ENCODE measurements at places on chromosomes 7 and 10.
A peak's percentile ranks its signal among the peaks of the same experiment; 100 is the strongest.

GRCh38 chr7:78677391-78677790, 776.1 kb downstream of the MAGI2 start:
- no peak for DNase-seq

DNA sequence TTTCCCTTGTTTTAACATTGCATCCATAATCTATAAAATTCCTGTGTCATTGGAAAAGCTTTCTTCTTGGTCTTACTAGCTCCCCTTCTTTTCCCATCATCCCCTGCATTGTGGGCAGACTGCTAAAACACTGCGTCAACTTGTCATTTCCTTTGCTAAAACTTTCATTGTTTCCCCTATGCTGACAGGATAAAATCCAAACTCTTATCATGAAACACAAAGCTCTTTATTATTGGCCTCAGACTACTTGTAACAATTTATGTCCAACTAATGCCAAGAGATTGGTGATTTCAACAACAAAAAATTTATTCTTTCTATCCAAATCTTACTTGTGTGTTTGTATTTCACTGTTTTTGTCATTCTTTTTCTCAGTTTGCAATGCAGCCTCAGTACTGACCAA, 339.1 kb downstream of the HGF start:
- no peak for DNase-seq

DNA sequence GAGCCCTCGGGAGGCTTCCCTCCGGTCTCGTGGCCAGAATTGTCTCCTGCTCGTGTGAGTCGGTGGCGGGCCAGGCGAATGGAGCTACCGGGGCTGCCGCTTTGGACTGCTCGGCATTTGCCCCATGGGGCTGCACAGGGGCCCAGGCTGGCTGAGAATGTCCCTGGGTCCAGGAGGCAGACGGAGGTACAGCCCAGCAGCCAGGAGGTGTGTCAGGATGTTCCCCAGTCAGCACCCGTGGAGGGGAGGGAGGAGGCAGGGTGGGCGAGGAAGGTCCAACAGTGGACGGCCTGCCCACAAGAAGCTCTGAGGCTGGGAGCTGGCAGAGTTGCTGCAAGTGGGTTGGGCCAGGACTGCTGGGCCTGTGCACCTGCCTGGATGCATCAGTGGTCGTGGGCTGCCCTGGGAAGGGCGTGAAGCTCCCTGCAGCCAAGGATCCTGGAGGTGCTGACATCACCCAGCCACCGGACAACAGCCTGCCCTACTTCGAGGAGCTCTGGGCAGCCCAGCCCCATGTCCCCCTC, 46.4 kb downstream of the PDGFA start:
- DNase-seq: no peak

DNA sequence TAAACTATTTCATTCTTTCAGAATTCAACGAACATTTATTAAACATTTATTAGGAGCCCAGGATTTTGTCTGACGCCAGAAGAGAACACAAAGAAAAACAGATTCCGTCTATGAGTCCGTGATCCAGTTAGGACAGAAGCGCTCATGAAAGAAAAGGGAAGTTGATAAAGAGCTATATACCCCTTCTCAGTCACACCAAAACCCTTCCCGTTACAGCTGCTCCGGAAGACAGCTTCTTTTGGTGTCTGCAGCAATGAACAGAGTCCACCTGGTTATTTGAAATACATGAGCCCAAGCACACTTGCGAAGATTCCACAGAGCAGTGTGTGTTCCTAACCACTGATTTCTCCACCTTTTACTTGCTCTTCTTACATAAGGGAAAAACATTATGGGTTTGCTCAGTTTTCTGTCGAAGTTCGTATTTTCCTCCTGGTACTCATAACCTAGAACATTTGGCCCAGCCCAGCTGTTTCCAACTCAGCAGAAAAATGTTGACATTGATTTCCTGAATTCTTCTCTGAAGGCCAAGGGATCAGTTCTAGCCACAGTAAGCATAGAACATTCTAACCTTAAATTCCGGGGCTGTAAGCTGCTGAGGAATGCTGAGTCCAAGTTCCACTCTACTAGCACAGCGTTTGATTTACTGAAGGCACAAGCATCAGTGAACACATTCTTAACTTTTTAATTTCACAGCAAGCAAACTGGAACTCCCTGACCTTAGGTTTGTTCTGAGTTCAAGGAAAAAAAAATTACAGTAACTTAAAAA, 206.5 kb downstream of the SORCS1 start:
- no peak for DNase-seq

- DNase-seq: no peak
Observed at GRCh38 chr7:129144834-129145668, 544 bp downstream of the TSPAN33 start.

DNA sequence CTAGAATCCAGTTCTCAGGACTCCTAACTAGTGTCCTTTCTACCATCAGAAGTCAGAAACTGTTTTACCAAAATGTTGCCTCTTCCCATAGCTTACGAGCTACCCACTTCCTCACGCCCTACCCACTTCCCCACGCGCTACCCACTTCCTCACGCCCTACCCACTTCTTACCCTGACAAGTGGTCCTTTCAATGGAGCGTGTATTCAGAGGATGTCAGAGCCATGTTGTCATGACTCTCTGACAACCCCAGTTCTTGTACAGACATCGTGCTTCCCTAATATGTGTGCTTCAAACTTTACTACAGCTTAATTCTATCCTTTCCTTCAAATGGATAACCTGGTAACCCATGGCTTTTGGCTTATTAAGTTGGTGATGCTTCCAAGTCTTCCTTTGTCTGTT, 84.8 kb upstream of the PHF14 start:
- DNase-seq: no peak

GRCh38 chr7:13687500-13687899, 302.0 kb downstream of the ETV1 start:
- no peak for DNase-seq

DNA sequence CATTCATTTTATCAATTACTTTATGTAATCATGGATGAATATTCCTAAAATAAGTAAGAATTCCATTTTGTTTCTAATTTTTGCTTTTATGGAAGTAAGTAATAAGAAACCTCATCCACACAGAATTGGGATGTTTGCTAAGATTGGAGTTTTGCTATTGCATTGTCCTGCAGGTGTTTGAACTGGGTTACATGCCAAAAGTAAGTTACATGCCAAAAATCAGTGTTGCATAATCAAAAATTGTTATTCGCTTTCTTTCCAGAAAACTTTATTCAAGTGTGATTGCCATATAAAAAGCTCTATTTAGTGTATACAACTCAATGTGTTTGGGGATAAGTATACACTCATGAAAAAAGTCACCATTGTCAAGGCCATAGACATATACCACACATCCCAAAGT, 346.7 kb upstream of the PLXDC2 start:
- no peak for DNase-seq

DNA sequence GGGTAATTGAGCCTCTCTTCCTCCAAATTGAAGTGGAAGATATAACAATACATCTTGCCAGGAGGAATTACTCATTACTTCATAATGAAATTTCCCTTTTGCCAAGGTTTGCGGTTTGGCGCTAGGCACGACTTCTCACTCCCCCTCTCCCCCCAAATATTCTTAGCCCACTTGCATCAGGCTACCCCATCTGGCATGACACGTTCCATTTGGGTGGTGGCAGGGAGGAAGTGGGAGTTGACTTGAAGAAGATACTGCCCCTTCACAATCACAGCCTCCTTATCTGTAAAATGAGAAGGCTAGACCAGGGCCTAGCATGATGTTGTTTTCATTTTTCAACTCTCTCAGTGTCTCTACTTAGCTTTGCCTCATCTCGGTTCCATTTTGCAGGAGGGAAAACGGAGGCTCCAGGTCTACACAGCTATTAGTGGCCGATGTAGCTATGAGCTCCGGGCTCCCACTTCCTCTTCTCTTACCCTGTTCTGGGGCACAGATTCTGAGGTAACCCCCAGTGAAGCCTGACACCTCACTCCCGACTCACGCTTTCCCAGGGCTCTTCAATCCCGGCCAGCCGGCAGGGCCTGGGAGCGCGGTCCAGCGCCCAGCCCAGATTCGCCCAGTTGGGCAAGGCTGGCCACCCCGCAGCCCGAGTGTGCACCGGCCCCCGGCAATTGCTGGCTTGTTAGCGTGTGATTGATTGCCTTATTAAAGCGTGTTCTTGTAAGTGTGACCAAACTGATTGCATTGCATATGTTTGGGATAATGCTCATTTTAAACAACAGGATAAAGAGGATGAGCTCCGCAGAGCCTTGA, 6.5 kb downstream of the EVX1 start:
- DNase-seq: no peak

- no peak for DNase-seq
Observed at GRCh38 chr10:36345807-36346206, 703.7 kb upstream of the FZD8 start.

GRCh38 chr7:129385116-129385515, 49.1 kb upstream of the STRIP2 start:
- DNase-seq: no peak

GRCh38 chr10:50512743-50513416, 110.9 kb downstream of the SGMS1 start:
- no peak for DNase-seq

- peak; percentile 77 for DNase-seq
Observed at GRCh38 chr7:1532456-1533254, 2.2 kb downstream of the MAFK start.

- DNase-seq: no peak
Observed at GRCh38 chr7:89618274-89618673, 536.0 kb upstream of the STEAP1 start.

DNA sequence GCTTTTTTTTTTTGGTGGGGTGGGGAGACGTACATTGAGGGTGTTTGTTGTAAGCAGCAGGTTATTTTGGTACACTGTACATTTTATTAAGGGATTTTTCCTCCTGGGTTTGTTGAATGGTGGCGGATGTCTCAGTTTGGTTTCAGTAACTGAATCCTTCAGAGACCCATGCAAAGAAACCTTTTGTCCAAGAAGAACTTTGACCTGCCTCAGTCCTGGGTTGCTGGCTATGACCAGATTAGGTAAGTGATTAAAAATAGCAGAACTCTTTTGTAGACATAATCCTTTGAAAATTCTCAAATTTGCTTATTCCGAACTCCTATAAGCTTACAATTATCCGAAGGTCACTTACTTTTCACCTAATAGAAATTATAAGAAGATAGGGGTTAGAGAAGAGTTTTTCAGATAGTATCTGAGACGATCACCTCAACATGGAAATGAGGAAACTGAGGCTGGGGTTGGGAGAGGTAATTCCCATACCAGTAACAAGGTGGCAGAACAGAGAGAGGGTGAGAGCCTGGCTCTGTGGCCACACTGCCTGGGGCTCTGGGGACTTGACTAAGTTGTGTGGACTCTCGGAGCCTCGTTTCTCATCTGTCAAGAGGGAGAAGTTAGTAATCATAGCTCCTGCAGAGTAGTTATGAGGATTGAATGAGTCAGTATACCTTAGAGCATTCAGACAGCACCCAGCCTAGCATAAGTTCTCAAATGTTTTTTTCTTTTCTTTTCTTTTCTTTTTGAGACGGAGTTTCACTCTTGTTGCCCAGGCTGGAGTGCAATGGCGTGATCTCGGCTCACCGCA, 87.4 kb downstream of the CCNY start:
- DNase-seq: no peak

- no peak for DNase-seq
Observed at GRCh38 chr10:113517901-113518260, 35.0 kb upstream of the HABP2 start.

GRCh38 chr10:4101918-4102654, 317.1 kb upstream of the KLF6 start:
- DNase-seq: no peak
